ENCODE measurements at places on chromosomes 2 and 18. TPM values are rescaled to one million over a fixed set of nuclear protein-coding genes. Genes with fewer than 3 reads are reported as not detected.
A peak's percentile ranks its signal among the peaks of the same experiment; 100 is the strongest.

OSBPL1A gene
- total RNA-seq: 14.6 TPM

ANKRD30BL gene
- not detected for total RNA-seq

- no peak overlapping the region for H3K27ac ChIP-seq
- no peak for DNase-seq
- H3K4me1 ChIP-seq: no peaks in the 10 kb centered on the region
- no peaks in the 10 kb centered on the region for H3K36me3 ChIP-seq
Observed at GRCh38 chr2:221555494-221555846, 16.6 kb downstream of the EPHA4 start.

GRCh38 chr2:29879456-29879855 is 41.9 kb downstream of the ALK start:
- DNase-seq: no peak
- H3K4me1 ChIP-seq: no peaks in the 10 kb centered on the region
- no peak overlapping the region for H3K27ac ChIP-seq
- no peaks in the 10 kb centered on the region for H3K27me3 ChIP-seq
- H3K36me3 ChIP-seq: no peaks in the 10 kb centered on the region

GRCh38 chr2:26848336-26849055 is 564 bp downstream of the DPYSL5 start:
- H3K36me3 ChIP-seq: no peaks in the 10 kb centered on the region
- no peak overlapping the region for H3K4me3 ChIP-seq
- no peak overlapping the region for H3K27ac ChIP-seq

DNA sequence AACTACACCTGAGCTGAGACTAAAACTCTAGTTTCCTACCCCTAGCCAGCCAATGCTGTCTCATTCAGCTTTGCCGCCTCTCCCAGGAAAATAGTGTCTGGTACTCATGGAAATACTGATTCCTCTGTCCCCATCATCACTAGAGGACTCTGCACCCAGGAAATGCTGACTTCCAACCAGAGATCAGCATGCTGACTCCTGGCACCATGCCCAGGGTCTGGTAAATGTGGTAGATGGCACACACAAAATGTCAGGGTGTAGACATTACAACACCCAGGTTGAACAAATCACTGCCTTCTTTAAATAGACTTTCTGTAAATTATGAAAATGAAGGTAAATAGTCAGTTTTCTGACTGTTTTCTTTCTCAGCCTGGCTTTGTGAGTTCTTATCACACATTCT is 307.3 kb upstream of the CHAC2 start:
- H3K36me3 ChIP-seq: no peaks in the 10 kb centered on the region
- peak; percentile 52 for DNase-seq
- H3K4me1 ChIP-seq: no peaks in the 10 kb centered on the region
- no peak overlapping the region for H3K4me3 ChIP-seq

DNA sequence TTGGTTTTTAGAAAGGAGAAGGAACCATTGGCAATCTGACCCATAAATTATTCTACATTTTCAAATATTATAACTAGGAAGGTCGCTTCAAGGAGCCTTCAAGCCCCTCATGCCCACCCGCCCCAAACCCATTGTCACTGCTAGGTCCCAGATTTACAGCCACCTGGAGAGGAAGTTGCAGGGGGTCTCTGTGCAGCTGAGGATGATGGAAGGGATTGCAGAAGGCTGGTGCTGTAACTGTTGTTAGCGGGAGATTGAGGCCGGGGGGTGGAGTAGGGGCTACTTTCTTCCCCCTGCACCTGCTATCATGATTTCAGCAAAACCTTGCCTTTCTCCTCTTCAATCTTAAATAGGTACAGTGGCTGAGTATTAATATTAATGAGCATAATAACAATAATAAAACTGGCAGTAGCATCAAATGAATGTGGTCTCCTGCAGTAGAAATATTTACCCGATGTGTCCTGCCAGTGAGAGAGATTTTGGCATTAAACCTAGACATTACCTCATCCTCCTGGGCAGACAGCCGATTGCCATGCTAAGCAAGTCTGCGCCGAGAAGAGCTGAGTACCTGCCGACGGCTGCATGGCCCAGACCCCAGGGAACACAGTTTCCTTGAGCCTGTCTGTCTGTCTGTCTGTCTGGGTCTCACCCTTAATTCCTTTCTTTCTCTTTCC is 225.4 kb downstream of the FAM210A start:
- H3K4me3 ChIP-seq: no peak overlapping the region
- no peaks in the 10 kb centered on the region for H3K27me3 ChIP-seq
- H3K4me1 ChIP-seq: peaks cover 24% of the 10 kb centered on the region
- H3K36me3 ChIP-seq: no peaks in the 10 kb centered on the region

DNA sequence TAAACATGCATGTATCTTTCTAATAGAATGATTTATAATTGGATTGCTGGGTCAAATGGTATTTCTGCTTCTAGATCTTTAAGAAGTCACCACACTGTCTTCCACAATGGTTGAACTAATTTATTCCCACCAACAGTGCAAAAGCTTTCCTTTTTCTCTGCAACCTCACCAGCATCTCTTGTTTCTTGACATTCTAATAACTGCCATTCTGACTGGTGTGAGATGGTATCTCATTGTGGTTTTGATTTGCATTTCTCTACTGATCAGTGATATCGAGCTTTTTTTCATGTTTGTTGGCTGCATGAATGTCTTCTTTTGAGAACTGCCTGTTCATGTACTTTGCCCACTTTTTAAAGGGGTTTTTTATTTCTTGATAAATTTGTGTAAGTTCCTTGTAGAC is 182.5 kb downstream of the ANKRD44 start:
- H3K27me3 ChIP-seq: no peaks in the 10 kb centered on the region
- H3K27ac ChIP-seq: no peak overlapping the region

GRCh38 chr2:197307933-197308521 is 2.6 kb downstream of the ANKRD44 start:
- H3K4me1 ChIP-seq: no peaks in the 10 kb centered on the region
- no peaks in the 10 kb centered on the region for H3K36me3 ChIP-seq
- H3K4me3 ChIP-seq: no peak overlapping the region
- H3K27ac ChIP-seq: peak overlapping the region; percentile 94
- no peak for DNase-seq
- no peaks in the 10 kb centered on the region for H3K27me3 ChIP-seq

DNA sequence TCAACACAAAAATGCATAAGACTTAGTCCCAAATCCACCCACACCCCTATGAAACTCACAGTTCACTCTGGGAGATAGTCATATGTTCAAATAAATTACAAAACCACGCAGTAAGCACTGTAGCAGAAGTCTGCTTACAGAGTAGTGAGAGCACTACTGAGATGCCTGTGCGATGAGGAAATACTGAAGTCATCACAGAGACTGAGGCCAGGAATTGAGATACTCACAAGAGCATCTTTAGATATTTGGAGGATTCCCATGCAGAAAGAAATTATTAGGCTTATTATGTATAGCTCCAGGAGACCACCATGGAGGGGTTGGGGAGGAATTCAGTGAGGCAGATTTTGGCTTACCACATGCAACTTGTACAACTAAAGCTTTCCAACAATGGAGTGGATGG is 82.3 kb downstream of the ANTXR1 start:
- H3K4me3 ChIP-seq: no peak overlapping the region
- DNase-seq: no peak
- no peaks in the 10 kb centered on the region for H3K27me3 ChIP-seq
- H3K27ac ChIP-seq: no peak overlapping the region
- H3K4me1 ChIP-seq: no peaks in the 10 kb centered on the region

DNA sequence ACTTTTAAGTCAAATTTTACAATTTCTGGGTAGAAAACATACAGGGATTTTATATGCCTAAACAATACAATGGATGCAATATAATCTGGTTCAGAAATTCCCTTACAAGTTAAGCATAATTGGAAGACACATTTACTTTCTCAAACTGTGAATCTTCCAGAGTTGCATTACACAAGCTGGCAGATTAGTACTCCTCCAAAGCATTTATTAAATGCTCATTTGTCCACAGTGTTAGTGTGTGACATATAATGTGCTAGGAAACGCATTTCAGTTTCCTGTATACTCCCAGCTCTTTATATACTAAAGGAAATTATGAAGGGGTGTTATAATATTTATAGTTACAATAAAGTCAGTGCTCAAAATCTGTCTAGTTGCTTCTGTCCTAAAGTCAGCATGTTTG is 239.0 kb upstream of the FIGN start:
- H3K27me3 ChIP-seq: no peaks in the 10 kb centered on the region
- no peak for DNase-seq
- no peak overlapping the region for H3K4me3 ChIP-seq
- no peaks in the 10 kb centered on the region for H3K4me1 ChIP-seq
- no peaks in the 10 kb centered on the region for H3K36me3 ChIP-seq

DNA sequence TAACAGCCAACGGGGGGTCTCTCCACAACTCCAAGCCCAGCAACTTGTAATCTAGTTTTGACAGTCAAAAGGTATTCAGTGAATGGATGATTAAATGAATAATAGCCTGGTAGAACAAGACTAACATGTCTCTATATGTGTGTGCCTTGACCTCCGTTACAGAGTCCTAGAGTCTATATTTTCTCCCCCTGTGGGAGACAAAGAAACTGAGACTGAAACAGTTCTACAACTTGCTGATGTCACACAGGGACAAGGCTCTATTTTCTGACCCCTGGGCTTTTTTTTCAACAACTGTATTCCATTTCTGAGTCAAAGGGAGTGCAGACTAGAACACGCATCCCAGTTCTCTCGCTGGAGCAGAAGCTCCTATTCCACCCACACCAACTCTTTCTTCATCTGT is 223.6 kb upstream of the AGAP1 start:
- H3K4me3 ChIP-seq: no peak overlapping the region
- no peak for DNase-seq
- H3K4me1 ChIP-seq: no peaks in the 10 kb centered on the region
- no peaks in the 10 kb centered on the region for H3K27me3 ChIP-seq
- no peak overlapping the region for H3K27ac ChIP-seq
- no peaks in the 10 kb centered on the region for H3K36me3 ChIP-seq
